ENCODE measurements at places on chromosomes 2 and 18.

- no peak for DNase-seq
Measured at GRCh38 chr18:75752740-75753263, 325.3 kb upstream of the SMIM21 start.

- no peak for DNase-seq
Measured at GRCh38 chr2:178473373-178473772, 5.0 kb downstream of the FKBP7 start.

GRCh38 chr2:173192071-173192470, 116.4 kb downstream of the MAP3K20 start:
- no peak for DNase-seq

GRCh38 chr2:217421834-217422233, 562.0 kb upstream of the TNP1 start:
- no peak for DNase-seq

GRCh38 chr2:138329591-138329990, 172.0 kb upstream of the SPOPL start:
- no peak for DNase-seq

DNA sequence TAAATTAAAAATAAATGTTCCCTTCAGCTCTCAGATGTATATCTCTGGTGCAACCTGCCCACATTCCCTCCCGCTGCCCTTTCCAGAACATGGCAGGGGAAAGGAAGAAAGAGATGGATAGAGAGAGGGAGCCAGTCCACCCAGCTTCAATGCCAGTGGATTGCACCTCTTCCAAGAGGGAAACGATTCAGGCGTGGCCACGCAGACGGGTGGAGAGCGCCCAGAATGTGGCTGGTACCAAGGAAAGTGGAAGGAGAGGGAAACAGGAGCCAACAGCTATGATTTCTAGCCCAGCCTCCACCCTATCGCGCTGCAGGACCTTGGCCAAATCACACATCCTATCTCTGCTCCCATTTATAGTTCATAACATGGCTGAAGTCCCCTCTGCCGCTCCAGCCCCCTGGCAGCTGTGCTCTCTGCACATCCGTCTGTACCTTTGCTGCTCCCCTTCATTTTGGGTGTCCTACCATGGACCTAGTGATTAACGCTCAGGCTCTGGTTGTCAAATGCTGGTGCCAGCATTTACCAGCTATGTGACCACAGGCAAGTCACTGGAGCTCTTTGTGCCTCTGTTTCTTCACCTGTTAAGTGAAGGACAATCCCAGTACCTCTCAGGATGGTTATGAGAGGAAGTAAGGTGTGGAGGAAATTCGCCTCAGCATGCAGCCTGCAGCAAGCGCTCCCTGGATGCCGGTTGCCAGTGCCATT, 66.5 kb downstream of the SFXN5 start:
- no peak for DNase-seq

All from activated CD4-positive, alpha-beta T cell treated with anti-CD3 and anti-CD28 coated beads, Interleukin-2, amount 50 U/mL, for 1 hour (primary cell).